ENCODE measurements at places on chromosomes 4 and X.
A peak's percentile ranks its signal among the peaks of the same experiment; 100 is the strongest.

DNA sequence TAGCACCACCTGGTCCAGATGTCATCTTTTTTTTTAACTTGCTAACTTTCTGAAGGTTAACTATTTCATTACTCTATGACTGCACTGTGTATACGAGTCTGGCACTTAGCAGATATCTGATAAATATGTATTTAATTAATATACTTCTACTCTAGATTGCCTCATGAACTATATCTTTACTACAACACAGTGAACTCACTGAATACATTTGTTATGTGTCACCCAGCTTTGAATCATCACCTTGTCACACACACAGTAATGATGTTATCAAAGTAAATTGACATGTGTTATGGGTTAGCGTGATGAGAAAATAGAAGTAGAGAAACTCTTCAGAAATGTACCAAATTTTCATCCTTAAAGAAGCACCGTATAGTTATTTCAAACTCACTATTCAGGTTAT is 419.3 kb upstream of the ADGRL3 start:
- no peak for DNase-seq

DNA sequence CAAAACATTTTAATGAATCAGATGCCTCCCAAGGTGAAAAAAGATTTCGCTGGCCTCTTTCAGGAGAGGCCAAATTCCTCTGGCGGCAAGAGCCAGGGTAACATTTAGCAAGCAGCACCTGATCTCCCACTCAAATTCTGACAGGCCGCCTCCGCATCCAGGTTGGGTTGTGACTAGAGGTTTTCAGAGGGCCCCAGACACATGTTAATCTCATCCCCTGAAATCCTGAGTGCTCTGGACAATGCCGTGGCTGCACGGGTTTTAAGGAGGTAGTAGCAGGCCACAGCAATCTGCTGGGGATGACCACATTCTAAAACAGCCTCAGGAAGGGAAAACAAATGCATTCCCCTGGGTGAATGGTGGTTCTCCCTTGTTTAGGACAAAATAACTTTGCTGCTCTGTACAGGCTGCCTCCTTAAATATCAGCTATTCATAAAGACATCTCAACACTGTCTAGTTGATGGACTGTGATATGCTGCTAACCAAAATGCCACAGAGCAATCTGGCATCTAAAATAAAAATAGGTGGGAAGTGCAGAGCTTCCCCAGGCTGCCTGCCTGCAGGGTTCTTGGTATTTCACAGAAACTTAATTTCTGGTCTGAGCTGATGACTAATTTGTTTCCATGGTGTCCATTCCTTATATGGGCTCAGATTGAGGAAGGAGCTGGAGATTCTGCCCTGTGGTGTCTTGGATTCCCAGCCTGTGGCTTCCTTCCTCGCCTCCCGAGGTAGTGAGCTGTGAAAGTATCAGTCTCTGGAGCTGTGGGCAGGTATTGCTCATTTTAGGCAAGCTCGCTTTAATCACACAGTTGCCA is 202.0 kb downstream of the DCLK2 start:
- DNase-seq, result no peak

GRCh38 chrX:49925176-49925575 is 2.8 kb downstream of the CLCN5 start:
- no peak for DNase-seq

DNA sequence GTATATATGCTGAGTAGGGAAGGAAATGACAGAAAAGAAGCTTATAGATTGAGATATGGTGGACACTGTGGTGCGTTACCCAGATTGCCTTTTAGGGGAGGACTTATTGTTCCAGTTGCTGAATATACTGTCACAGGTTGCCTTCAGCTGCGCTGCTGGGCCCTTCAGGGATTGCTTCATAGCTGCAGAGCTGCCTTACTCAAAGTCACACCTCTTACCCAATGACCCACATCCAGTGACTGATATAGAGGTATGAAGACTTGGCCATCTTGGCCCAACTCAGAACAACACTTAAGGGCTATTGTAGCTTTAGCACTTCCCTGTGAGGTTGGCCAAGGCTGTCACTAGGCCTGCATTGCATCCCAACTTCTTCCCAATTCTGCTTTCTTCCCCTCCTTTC is 63.4 kb upstream of the TMEM164 start:
- no peak for DNase-seq

GRCh38 chr4:121726642-121727268 is 30.0 kb upstream of the ANXA5 start:
- DNase-seq, result peak; percentile 47

DNA sequence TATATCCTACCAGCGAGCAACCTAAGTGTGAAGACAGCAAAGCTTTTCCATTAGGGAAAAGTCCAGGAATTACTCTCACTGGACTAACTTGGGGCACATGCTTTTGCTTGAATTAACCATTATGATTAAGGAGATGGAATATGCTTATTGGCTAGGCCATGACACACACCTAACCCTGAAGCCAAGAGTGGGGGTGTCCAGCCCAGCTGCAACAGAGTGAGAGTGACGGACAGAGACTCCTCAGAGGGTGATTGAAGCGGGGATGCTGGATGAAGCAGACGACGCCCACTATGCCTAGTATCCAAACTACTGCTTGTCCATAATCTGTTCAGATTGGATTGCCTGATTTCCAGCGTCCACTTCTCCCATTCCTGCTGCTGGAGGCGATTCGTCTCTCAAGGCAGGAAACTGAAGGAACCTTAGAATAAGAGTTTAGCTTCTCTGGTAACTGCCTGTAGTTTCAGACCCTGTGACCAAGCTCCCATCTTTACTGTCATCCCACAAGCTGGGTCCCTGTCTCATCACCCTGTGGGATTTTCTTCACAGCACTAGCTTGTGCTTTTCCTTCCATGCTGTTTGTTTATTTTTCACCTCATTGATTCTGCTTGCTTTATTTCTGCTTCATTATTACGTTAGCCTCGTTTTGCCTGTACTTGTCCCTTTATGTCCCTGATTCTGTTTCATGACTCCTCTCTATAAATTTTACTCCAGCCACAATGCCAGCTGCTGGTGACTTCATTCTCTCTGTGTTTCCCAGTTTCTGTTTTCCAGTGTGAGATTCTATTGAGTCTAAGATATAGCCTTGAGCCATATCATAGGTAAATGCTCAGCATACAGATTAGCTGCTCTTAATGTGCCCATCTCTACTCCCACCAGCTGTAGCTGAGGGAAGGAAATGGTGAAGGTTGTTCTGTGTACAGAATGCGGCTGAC is 19.0 kb downstream of the FAM47E start:
- peak; percentile 30 for DNase-seq

DNA sequence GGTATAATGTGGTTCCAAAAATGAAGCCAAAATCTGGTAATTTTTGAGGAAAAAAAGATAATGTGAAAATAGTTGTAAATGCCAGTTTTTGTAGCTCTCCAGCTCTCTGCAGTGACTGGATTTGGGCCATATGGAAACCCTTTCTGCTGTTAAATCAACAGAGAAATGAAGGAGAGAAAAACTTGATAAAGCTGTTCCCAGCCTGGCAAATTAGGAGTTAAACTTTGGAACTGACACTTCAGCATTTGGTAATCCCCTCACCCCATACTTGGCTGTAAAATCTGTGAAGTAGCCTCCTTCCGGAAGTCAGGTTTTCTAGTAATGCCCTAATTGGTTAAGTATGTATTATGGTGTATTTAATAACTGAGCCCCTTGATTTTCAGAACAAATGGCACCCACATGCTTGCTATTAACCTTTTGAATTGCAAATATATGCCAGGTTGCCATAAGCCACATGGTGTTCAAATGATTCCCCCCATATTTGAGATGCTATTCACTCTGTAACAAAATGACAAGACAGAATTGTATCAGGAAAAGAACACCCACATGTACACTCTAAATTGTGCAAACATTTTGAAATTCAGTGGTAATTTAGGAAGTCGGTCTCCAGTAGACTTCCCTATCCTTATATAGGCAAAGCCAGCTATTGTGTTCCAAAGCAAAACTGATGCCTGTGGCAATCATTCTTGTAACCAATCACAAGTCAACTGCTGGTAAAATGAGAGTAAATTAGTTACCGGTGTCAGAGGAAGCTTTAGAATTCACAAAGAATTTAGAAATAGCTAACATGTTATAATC is 96.3 kb upstream of the ADAMTS3 start:
- DNase-seq, result no peak

DNA sequence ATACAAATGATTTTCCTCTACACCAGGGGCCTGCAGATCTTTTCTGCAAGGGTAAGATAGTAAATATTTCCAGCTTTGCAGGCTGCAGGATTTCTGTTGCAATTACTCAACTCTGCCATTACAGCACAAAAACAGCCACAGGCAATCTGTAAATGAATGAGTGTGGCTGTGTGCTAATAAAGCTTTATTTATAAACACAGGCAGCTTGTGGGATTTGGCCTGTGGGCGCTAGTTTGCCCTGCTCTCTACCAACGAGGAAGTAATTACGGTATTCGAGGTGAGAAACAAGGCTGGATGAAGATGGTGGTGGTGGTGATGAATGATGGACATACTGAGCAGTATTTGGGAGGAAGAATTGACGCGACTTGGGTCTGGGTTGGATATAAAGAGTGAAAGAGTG is 30.7 kb downstream of the ADGRG2 start:
- no peak for DNase-seq

DNA sequence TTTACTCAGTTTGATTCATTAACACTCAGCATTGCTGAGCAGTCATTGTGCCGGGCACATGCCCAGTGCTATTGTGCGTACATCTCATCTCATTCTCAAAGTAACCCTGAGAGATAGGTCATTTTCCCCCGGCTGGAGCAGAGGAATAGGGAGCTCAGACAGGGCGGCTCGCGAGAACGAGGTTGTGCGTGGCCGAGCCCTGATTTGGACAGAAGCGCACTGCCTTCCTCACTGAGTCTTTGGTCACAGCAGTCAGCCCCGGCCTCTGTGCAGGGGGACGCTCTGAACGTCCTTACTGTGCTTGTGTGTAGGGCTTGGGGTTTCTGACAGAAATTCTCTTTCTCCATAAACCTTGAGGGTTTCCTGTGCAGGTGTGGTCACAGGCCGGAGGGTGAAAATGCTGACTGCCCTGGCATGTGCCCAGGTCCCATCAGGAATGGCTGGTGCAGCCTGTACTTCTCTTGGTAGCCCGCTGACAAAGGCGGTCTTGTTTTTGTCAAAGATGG is 39.5 kb downstream of the NOP14 start:
- DNase-seq, result no peak

DNA sequence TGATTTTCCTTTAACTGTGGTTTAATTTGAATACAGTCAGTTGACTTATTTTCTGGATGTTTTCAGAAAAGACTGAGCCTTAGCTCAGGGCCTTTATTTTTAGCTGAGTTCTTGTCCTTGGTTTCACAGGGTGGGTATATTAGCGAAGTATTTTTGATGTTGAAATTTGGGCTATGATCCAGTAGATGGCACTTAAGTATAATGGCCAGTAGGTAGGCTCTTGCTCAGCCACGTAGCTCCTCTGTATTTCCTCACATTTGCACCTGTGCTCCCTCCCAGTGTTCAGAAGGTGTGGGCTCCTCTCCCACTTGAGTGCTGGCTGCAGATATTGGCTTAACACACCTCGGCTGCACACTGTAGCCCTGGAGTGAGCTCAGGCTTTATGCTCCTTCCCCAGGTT is 549.9 kb upstream of the AMOT start:
- DNase-seq, result no peak

DNA sequence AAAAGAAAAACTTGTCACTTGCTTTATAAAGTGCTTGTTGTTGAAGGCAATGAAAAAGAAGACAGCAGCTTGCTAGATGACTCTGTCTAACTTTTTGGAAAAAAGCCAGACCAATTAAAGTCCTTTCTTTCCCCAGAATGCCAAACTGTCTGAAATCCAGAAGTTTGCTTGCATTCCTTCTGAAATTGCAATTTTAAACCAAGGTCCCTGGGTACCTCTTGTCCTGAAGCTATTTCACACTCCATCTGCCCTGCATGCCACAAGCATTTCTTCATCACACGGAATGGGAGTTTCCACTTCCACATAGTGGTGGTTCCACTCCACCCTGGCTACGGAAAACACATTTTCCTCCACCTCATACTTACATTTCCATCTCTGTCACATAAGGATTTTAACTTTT is 101.0 kb downstream of the PAPSS1 start:
- DNase-seq, result no peak

- DNase-seq, result no peak
Measured at GRCh38 chr4:36189511-36190226, 54.6 kb downstream of the ARAP2 start.

- DNase-seq, result no peak
Measured at GRCh38 chr4:87419578-87420249, 2.7 kb upstream of the NUDT9 start.

DNA sequence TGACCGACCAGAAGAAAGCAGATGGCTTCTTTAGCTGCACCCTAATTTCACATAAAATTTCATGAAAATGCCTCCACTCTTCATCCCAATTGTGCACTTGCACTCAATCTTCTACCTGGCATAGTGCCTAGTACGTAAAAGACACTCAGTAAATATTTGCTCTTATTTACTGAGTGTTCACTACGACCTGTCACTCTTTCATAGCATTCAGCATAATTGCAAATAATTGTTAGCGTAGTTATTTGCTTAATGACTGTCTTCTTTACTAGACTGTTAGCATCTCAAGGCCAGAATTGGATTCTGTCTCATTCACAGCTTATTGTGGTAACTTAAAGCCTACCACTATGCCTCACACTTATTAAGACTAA is 130.2 kb downstream of the ENOX2 start:
- peak; percentile 12 for DNase-seq

DNA sequence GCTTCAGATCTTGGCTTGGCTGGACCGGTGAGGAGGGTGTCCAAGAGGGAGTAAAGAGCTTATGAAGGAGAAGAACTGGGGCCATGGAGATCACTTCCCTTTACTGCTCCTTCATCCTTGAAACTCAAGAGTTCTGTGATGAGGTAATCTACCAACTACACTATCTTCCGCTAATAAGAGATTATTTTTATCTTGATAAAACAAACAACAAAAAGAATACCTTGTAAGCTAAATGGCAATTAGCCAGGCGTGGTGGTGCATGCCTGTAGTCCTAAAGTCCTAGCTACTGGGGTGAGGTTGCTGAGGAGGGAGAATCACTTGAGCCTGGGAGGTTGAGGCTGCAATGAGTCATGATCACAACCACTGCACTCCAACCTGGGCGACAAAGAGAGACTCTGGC is 47.4 kb downstream of the HAUS3 start:
- DNase-seq, result no peak

DNA sequence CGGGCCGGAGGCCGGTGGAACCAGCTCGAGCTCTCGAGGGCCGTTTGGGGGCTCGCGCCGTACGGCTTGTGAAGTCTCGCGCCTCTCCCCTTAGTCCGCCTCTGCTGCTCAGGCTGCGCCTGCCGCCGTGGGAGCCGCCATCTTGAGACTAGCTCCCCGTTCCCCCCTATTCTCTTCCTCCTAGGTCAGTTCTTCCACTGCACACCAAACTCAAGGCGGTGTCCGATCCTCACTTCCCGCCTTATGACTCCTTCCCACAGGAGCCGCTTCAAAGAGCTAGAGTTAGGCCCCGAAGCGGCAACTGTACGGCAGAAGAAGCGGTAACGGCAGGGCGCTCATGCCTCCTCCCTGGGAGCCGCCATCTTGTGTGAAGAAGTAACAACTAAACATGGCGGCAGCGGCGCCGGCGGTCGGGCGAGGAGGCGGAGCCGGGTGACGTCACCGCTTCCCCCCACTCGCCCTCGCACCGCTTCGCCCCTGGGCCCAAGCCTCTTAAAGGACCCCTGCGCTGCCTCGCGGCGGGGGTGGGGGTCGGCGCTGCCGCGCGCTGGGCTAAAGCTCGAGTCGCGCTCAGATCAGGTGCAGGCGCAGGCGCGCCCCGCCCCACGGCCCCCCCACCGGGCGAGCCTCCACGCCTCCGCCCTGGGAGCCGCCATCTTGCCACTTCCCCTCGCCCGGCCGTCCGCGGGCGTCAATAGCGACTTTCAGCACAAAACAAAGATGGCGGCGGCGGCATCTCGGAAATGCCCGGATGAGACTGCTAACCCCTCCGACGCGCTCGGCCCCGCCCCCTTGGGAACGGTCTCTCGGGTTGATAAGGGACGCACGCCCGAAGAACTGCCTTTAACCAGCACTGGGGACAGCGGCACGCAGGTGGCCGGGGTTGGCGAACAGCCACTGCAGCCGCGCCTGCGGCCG is at the start of gene HCFC1:
Gene HCFC1 (minus strand): TSS at position 369 of the 918 bp plus-strand sequence. CDS start 978 bp downstream, outside the sequence.
- peak; percentile 84 for DNase-seq

Data from NCI-H2081 (cell line).